ENCODE measurements at places on chromosomes 7 and 10. TPM values are rescaled to one million over a fixed set of nuclear protein-coding genes. Genes with fewer than 3 reads are reported as not detected.

CYP2C19 gene
- not detected for total RNA-seq

PGAM2 gene
- 1.2 TPM for total RNA-seq

DNA sequence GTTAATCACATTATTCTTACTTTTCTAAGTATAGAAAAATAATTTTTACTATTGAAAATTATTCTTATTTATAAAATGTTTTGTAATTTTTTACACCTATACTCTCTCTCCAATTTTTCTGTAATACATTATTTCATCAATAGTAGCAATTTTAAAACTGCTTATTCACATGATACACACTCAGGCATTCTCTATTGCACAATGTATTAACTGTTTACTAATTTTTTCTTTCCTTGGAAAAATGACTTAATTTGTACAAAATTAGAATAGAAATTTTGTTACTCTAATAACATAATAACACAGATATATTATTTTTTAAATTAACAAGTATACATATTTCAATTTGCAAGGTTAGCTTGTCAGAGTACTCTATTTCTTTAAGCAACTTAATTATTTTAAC lies 92.9 kb upstream of the PRKG1 start:
- no peak overlapping the region for H3K27ac ChIP-seq
- H3K4me3 ChIP-seq, result no peak overlapping the region
- DNase-seq, result no peak
- peaks cover 9% of the 10 kb centered on the region for H3K27me3 ChIP-seq
- H3K4me1 ChIP-seq, result no peaks in the 10 kb centered on the region

DNA sequence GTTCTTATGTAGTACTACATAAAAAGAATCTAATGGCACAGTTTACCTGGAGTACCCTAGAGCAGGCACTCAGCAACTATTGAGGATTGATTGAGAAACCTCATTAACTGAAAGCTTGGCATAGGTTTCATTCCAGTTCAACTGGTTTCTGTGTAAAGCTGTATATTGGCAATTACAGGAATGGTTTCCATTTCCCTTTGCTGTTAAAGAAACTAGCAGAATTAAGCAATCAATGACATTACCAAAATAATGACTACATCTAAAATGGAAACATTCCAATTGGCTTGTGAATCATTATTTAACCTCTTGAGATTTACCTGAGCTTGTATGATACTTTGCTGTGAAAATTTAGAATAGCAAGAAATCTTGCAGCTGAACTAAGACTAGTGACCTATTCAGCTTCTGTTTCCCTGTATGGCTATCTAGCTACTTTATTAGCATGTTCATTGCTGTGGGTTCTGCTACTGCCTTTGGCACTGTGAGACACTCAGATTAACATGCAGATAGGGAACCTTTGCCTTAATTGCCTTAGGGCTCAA lies 33.5 kb upstream of the CADPS2 start:
- H3K4me3 ChIP-seq, result no peak overlapping the region
- H3K27ac ChIP-seq, result no peak overlapping the region
- H3K4me1 ChIP-seq, result no peaks in the 10 kb centered on the region
- no peak for DNase-seq

GRCh38 chr7:41328131-41328530 lies 374.8 kb downstream of the INHBA start:
- H3K27ac ChIP-seq, result no peak overlapping the region
- H3K4me1 ChIP-seq, result no peaks in the 10 kb centered on the region
- no peaks in the 10 kb centered on the region for H3K36me3 ChIP-seq
- DNase-seq, result no peak
- H3K27me3 ChIP-seq, result no peaks in the 10 kb centered on the region

GRCh38 chr10:79394664-79395063 lies 47.4 kb downstream of the PPIF start:
- no peak for DNase-seq
- no peak overlapping the region for H3K4me3 ChIP-seq
- no peak overlapping the region for H3K27ac ChIP-seq
- peaks cover 6% of the 10 kb centered on the region for H3K4me1 ChIP-seq

- no peak for DNase-seq
- H3K27me3 ChIP-seq, result no peaks in the 10 kb centered on the region
- H3K27ac ChIP-seq, result no peak overlapping the region
- no peaks in the 10 kb centered on the region for H3K36me3 ChIP-seq
- no peak overlapping the region for H3K4me3 ChIP-seq
Observed at GRCh38 chr10:95308389-95309302, 17.8 kb upstream of the PDLIM1 start.

- peaks cover 12% of the 10 kb centered on the region for H3K36me3 ChIP-seq
- H3K4me3 ChIP-seq, result peak overlapping the region; percentile 97
- H3K4me1 ChIP-seq, result peaks cover 60% of the 10 kb centered on the region
- DNase-seq, result peak; percentile 63
- H3K27me3 ChIP-seq, result no peaks in the 10 kb centered on the region
Observed at GRCh38 chr10:58266826-58267712, 625 bp downstream of the IPMK start.
